ENCODE measurements at places on chromosomes 5 and 9. TPM values are rescaled to one million over a fixed set of nuclear protein-coding genes. Genes with fewer than 3 reads are reported as not detected.

The IL5 gene
- not detected for total RNA-seq

The NR6A1 gene
- total RNA-seq, result 2.8 TPM

The PCDHB12 gene
- 10.7 TPM for total RNA-seq

The SLC25A2 gene
- 0.39 TPM for total RNA-seq

The MRPS2 gene
- 23.5 TPM for total RNA-seq

The PDE8B gene
- 17.0 TPM for total RNA-seq

The C9 gene
- 0.10 TPM for total RNA-seq

DNA sequence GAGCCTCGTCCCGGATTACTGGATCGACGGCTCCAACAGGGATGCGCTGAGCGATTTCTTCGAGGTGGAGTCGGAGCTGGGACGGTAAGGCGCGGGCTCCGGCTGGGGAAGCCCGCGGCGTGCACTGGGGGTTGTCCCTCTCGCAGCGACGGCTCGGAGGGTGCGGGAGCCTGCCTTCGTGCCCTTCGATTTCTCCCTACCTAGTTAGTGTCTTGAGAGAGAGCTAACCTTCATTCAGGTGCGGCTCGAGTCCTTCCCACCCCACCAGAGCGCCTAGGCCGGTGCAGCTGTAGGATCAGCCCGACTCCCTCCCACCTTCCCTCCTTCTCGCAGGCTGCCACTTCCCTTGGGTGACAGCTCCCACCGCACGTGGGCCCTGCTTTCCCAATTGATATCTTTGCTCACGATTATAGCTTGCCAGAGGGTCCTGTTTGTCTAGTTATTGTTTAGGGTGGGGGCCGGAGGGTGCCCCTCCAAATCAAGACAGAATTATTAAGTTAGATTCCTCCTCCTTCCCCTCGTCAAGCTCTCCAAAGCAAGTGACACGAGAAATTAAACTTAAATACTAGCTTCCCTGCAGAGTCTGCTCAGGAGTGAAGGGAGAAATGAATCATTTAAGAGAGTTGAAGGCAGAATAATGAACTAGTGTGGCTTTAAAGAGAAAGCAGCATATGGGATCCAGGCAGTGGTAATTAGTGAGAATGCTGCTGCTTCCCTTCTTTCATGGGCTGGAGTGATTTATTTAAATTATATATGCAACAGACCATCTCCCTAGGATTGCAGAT lies 569 bp downstream of the CAMK4 start:
- peaks cover 2% of the 10 kb centered on the region for H3K27me3 ChIP-seq
- peak; percentile 75 for DNase-seq
- H3K4me1 ChIP-seq, result peaks cover 11% of the 10 kb centered on the region
- no peaks in the 10 kb centered on the region for H3K36me3 ChIP-seq

DNA sequence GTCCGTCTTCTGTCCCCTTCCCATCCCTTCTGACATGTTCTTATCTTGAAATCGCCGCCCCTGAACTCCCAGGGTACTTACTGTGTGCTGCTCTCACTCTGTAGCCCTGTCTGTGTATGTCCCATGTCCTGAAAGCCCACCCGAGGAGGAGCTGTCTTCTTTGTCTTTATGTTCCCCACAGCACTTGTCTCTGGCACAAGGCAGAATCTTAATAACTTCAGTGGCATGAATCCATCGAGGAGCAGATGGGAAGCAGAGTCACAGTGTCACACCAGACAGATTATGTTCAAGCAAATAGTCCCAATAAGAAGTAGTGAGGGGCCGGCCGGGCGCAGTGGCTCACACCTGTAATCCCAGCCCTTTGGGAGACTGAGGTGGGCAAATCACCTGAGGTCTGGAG lies 29.7 kb upstream of the LTC4S start:
- no peak for DNase-seq
- H3K4me3 ChIP-seq, result no peak overlapping the region
- H3K27me3 ChIP-seq, result no peaks in the 10 kb centered on the region
- no peak overlapping the region for H3K27ac ChIP-seq

- H3K4me1 ChIP-seq, result no peaks in the 10 kb centered on the region
- H3K36me3 ChIP-seq, result no peaks in the 10 kb centered on the region
- no peaks in the 10 kb centered on the region for H3K27me3 ChIP-seq
- H3K4me3 ChIP-seq, result no peak overlapping the region
- no peak overlapping the region for H3K27ac ChIP-seq
- no peak for DNase-seq
Observed at GRCh38 chr9:125847735-125848134, 100.6 kb downstream of the PBX3 start.

DNA sequence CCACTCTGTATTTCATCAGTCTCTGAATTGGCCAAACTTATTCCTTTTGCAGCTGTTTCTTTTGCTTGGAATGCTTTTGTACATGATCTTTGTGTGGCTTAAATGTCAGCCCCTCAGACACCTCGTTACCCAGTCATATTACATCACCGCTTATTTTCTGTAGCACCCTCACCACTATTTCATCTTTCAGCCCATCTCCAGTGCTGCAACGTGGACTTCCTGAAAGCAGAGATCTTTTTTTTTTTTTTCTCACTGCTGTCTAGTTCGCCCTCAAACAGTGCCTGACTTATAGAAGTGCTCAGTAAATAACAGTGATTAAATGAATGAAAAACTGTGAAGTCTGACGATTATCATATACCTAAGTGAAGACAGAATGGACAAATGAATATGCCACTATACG lies 835 bp downstream of the SRA1 start:
- H3K27ac ChIP-seq, result no peak overlapping the region
- DNase-seq, result no peak
- no peaks in the 10 kb centered on the region for H3K27me3 ChIP-seq
- peaks cover 40% of the 10 kb centered on the region for H3K36me3 ChIP-seq
- peaks cover 5% of the 10 kb centered on the region for H3K4me1 ChIP-seq
- peak overlapping the region; percentile 91 for H3K4me3 ChIP-seq

GRCh38 chr5:147920420-147921030 lies 14.2 kb upstream of the C5orf46 start:
- no peaks in the 10 kb centered on the region for H3K36me3 ChIP-seq
- H3K27ac ChIP-seq, result no peak overlapping the region
- no peak overlapping the region for H3K4me3 ChIP-seq
- H3K4me1 ChIP-seq, result no peaks in the 10 kb centered on the region
- no peak for DNase-seq

- H3K27me3 ChIP-seq, result no peaks in the 10 kb centered on the region
- H3K4me1 ChIP-seq, result no peaks in the 10 kb centered on the region
- no peak overlapping the region for H3K4me3 ChIP-seq
- H3K36me3 ChIP-seq, result no peaks in the 10 kb centered on the region
Observed at GRCh38 chr9:37239224-37239859, 119.0 kb downstream of the ZCCHC7 start.

DNA sequence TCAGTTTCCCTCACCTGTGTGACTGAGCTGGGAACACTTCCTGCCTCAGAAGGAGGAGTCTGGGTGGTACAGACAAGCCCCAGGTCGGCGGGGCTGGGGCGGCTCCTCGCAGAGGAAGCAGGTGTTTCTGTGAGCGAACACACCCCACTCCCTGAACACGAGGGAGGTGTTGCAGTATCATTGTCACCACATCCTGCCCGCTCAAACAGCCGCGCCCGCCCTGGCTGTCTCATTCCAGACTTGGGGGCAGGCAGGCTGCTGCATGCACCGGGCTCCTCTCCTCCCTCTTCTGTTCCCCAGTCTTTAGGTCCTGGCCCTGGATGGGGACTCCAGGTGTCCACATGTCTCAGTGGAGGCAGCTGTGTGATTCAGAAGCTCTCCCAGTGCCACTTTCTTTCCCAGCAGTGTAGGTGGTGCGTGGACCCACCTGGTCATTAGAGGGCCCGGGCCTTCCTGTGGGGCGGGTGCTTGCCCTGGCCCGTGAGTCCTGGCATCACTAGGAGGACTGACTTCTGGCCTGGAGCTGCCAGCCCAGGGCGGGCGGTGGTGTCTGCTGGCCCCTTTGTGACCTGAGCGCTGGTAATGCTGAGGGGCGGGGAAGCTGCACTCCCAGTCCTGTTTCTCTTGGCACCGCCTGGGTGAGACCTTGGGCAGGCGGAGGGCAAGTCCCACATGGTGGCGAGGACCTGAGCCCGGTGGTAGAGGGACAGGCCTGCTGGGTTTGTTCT lies 18.3 kb upstream of the PHYHD1 start:
- peaks cover 18% of the 10 kb centered on the region for H3K4me1 ChIP-seq
- peaks cover 52% of the 10 kb centered on the region for H3K36me3 ChIP-seq
- no peaks in the 10 kb centered on the region for H3K27me3 ChIP-seq
- no peak overlapping the region for H3K27ac ChIP-seq
- no peak overlapping the region for H3K4me3 ChIP-seq
- no peak for DNase-seq

GRCh38 chr5:136034984-136035383 lies 6.2 kb downstream of the TGFBI start:
- no peak overlapping the region for H3K27ac ChIP-seq
- peaks cover 3% of the 10 kb centered on the region for H3K27me3 ChIP-seq
- DNase-seq, result no peak
- no peak overlapping the region for H3K4me3 ChIP-seq
- no peaks in the 10 kb centered on the region for H3K36me3 ChIP-seq
- peaks cover 8% of the 10 kb centered on the region for H3K4me1 ChIP-seq

- no peak overlapping the region for H3K27ac ChIP-seq
- H3K4me3 ChIP-seq, result no peak overlapping the region
- peaks cover 3% of the 10 kb centered on the region for H3K4me1 ChIP-seq
- no peak for DNase-seq
- H3K36me3 ChIP-seq, result no peaks in the 10 kb centered on the region
Observed at GRCh38 chr5:9288234-9288633, 257.6 kb downstream of the SEMA5A start.

- H3K27ac ChIP-seq, result no peak overlapping the region
- H3K4me3 ChIP-seq, result no peak overlapping the region
- H3K36me3 ChIP-seq, result no peaks in the 10 kb centered on the region
- DNase-seq, result no peak
Observed at GRCh38 chr9:91071184-91071990, 269.8 kb downstream of the SYK start.

- peaks cover 10% of the 10 kb centered on the region for H3K4me1 ChIP-seq
- DNase-seq, result no peak
- H3K4me3 ChIP-seq, result no peak overlapping the region
Observed at GRCh38 chr5:171578049-171578828, 158.8 kb downstream of the FGF18 start.

- no peak overlapping the region for H3K4me3 ChIP-seq
- no peak for DNase-seq
- no peak overlapping the region for H3K27ac ChIP-seq
- H3K4me1 ChIP-seq, result no peaks in the 10 kb centered on the region
- no peaks in the 10 kb centered on the region for H3K36me3 ChIP-seq
Observed at GRCh38 chr5:24633715-24634325, 11.0 kb downstream of the CDH10 start.

GRCh38 chr5:1842004-1842819 lies 40.5 kb downstream of the IRX4 start:
- H3K36me3 ChIP-seq, result peaks cover 3% of the 10 kb centered on the region
- no peak overlapping the region for H3K27ac ChIP-seq
- no peak for DNase-seq
- peaks cover 6% of the 10 kb centered on the region for H3K4me1 ChIP-seq

GRCh38 chr5:143573568-143574170 lies 170.2 kb upstream of the NR3C1 start:
- H3K4me3 ChIP-seq, result no peak overlapping the region
- H3K27me3 ChIP-seq, result no peaks in the 10 kb centered on the region
- no peak overlapping the region for H3K27ac ChIP-seq
- no peaks in the 10 kb centered on the region for H3K36me3 ChIP-seq

DNA sequence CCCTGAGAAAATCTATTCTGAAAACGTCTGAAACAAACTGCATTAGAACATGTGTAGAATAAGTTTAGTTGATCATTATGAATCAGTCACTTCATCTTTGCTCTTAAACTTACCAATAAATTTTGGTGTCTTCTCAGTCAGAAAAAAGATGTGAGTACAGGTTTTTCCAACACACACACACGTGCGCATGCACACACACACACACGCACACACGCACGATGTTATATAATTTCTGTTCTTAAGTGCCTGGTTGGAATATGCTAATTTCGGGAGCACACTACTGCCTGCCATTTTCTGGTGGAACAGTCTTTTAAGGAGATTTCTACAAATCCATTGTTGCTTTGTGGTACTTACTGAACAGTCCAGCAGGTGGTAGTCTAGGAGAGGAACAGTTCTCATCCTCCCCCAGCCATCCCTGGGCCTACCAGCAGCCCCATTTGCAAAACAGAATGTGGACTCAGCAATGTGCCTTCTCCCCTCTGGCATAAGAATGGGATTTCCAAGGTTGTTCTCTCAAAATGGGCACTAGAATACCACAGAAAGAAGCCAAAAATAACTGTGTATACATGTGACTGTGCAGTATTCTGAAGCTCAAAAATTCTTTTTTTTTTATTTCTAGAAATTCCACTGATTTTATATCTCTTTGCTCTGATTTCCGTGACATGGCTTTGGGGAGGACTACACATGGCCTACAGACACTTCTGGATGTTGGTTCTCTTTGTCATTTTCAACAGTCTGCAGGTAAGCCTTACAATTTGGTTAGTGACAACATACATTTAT lies 281.3 kb downstream of the ARRDC3 start:
- no peak overlapping the region for H3K27ac ChIP-seq
- no peak overlapping the region for H3K4me3 ChIP-seq
- no peaks in the 10 kb centered on the region for H3K27me3 ChIP-seq
- H3K36me3 ChIP-seq, result no peaks in the 10 kb centered on the region

DNA sequence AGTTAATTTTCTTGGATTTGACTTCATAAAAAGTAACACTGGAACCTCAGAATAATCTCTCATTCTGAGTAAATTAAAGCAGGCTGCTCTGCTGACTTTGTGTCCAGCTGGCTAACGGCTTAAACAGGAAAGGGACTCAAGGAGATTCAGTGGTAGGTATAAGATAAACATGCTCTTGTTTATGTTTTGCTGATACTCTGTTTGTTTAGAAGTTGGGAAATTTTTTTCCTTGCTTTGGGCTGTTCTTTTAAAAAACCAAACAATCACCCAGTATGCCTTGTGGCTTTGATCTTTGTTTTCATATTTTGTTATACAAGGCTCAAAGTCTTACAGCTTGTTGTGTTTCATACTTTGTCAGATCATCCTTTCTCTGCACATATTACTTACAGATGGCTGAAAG lies 237.6 kb upstream of the RIOK2 start:
- DNase-seq, result no peak
- H3K4me3 ChIP-seq, result no peak overlapping the region
- H3K4me1 ChIP-seq, result no peaks in the 10 kb centered on the region
- no peak overlapping the region for H3K27ac ChIP-seq

DNA sequence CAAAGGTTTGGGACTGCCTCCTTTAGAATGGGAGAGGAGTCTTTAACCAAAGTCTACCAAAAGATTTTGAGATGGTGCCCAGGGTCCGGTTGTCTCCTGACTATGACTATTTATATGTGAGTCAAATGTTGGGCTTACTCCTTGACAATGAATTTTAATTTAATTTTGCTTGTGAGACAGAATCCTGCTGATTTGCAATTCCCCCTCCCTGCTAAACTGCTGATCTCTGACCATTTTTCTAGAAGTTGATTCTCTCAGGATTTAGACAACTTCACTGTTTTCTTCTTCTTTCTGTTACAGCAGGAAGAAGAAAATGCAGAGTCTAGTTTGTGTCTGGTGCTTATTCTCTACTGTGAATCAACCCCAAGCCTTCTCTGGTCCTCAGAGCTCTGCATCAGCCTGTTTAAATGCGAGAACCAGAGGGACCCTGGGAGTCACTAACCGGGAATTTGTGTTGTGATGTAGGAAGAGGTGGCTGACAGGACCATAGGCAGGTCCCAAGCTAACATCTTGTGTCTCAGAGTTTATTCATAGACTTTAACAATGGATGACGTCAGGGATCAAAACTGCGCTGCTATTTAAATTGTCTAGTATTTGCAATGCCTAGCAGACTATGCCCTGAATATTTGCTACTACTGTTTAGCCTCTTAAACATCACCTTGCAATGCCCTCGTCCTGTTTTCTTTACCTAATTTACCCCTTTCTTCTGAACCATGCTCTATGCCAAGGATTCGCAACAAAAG lies 124.0 kb upstream of the TAF11L2 start:
- no peaks in the 10 kb centered on the region for H3K36me3 ChIP-seq

All from spinal cord (tissue), 10 donors.